ENCODE measurements at places on chromosomes 4 and X. TPM values are rescaled to one million over a fixed set of nuclear protein-coding genes. Genes with fewer than 3 reads are reported as not detected.

DNA sequence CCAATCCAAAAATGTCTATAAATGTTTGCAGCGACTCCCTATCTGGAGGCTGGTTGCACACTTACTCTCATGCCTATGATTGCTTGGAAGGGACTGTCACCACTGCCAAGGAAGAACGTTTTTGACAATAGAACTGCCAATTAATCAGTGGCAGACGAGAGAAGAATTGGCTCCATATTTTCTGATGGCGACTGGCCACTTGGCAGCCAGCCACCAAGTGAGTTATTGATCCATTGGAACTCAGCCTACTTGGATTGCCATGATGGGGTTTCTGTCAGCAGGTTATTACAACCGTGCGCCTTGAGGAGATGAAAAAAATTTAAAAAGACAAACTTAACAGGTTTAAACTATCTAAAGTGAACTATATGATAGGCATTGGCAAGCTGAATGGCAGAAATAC, 47.4 kb downstream of the LINC00632 start:
- H3K36me3 ChIP-seq, result no peaks in the 10 kb centered on the region

Gene ASB5
- not detected for total RNA-seq

Gene SLC34A2
- total RNA-seq, result 0.12 TPM

Gene ADAMTS3
- total RNA-seq, result 2.0 TPM

Gene AKAP14
- not detected for total RNA-seq

- no peak overlapping the region for H3K4me3 ChIP-seq
- H3K36me3 ChIP-seq, result no peaks in the 10 kb centered on the region
- no peak overlapping the region for H3K27ac ChIP-seq
- peaks cover 13% of the 10 kb centered on the region for H3K4me1 ChIP-seq
- H3K27me3 ChIP-seq, result no peaks in the 10 kb centered on the region
- DNase-seq, result no peak
Observed at GRCh38 chr4:67933755-67934154, 29.5 kb downstream of the TMPRSS11A start.

DNA sequence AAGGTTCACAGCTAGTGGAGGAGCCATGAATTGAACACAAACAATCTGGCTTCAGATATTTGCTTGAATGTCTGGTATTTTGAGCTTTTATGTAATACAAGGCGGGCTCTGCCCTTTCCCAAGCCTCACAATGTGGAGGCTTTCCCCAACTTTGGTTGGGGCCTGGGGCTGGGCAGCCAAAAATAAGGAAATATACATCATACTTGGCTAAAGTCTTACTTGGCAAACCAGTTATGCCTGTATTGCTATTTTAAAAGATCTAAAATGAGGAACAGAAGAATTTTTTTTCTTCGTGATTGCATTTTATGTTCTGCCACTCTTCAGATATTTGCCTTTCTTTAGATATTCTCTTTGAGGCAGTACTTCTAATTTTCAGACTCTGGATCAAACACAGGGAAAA, 26.1 kb downstream of the ARFIP1 start:
- no peaks in the 10 kb centered on the region for H3K27me3 ChIP-seq
- no peak for DNase-seq
- no peak overlapping the region for H3K27ac ChIP-seq
- no peaks in the 10 kb centered on the region for H3K36me3 ChIP-seq

GRCh38 chr4:113495790-113496189, 265.7 kb downstream of the CAMK2D start:
- no peak overlapping the region for H3K27ac ChIP-seq
- H3K4me3 ChIP-seq, result no peak overlapping the region
- H3K36me3 ChIP-seq, result peaks cover 3% of the 10 kb centered on the region
- DNase-seq, result no peak
- no peaks in the 10 kb centered on the region for H3K27me3 ChIP-seq

Gene NDST3
- 0.59 TPM for total RNA-seq

DNA sequence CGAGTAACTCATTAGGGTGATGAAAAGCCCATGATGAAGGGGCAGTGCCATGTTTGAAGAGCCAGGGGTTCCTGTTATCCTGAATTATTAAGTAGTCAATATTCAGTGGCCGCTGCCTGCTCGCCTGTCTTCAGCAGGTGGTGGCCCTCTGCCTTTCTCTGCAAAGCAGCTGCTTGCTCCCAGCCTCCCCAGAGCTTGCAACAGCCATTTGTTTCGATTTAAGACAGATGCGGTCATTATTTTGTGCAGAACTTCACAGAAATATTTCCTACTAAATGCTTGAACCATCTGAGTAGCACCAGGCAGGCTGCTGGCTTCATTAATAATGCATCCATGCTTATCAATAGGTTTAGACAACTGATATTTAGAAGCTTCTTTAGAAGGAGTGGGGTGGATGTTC, 104.3 kb upstream of the TTC29 start:
- no peak overlapping the region for H3K27ac ChIP-seq
- no peak for DNase-seq
- H3K36me3 ChIP-seq, result peaks cover 5% of the 10 kb centered on the region

Gene FGF5
- total RNA-seq, result not detected

- H3K27ac ChIP-seq, result no peak overlapping the region
- no peaks in the 10 kb centered on the region for H3K36me3 ChIP-seq
- no peak overlapping the region for H3K4me3 ChIP-seq
Observed at GRCh38 chrX:67044029-67044653, 405.3 kb upstream of the EDA2R start.

Gene DCAF8L2
- not detected for total RNA-seq

Gene USP17L22
- total RNA-seq, result not detected

- no peaks in the 10 kb centered on the region for H3K4me1 ChIP-seq
- H3K27ac ChIP-seq, result no peak overlapping the region
- H3K36me3 ChIP-seq, result no peaks in the 10 kb centered on the region
- H3K4me3 ChIP-seq, result no peak overlapping the region
- no peaks in the 10 kb centered on the region for H3K27me3 ChIP-seq
- no peak for DNase-seq
Observed at GRCh38 chr4:120616041-120616440, 306.5 kb downstream of the PRDM5 start.

DNA sequence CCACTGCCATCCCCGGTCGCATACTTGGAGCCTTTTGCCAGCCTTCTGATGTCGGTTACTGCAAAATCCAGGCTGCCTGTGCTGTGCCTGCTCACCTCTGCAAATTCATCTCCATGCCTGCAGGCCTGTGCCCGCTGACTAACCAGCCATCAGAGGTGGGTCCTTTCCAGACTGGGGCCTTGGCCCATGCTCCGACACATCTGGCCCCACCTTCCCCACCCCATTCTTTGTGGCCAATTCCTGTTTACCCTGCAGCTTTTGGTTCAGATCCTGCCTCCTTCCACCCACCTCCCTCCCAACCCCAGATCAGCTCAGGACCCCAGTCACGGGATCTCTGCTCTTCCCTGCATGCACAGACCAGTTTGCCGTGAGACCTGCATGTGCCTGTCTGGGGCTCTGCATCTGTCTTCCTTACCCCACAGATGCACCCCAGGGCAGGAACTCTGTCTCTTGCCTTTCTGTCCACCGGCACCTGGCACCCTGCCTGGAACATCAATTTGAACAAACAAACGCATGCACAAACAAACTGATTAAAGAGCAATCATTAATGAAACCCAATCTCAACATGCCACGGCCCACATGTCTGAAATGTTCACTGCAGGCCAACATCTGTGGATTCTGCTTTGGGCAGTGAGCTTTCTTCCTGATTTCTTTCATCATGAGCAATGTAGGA, 112.8 kb upstream of the PSAPL1 start:
- no peaks in the 10 kb centered on the region for H3K4me1 ChIP-seq
- DNase-seq, result no peak
- no peak overlapping the region for H3K27ac ChIP-seq
- H3K4me3 ChIP-seq, result no peak overlapping the region
- H3K27me3 ChIP-seq, result no peaks in the 10 kb centered on the region

All from neural progenitor cell (in vitro differentiated cells).